Inflammatory macrophage treated with lipopolysaccharide for 1 hour (primary cell): ENCODE measurements at places on chromosomes 2 and 18.

GRCh38 chr18:35508746-35509338, 11.1 kb upstream of the INO80C start:
- DNase-seq = no peak

DNA sequence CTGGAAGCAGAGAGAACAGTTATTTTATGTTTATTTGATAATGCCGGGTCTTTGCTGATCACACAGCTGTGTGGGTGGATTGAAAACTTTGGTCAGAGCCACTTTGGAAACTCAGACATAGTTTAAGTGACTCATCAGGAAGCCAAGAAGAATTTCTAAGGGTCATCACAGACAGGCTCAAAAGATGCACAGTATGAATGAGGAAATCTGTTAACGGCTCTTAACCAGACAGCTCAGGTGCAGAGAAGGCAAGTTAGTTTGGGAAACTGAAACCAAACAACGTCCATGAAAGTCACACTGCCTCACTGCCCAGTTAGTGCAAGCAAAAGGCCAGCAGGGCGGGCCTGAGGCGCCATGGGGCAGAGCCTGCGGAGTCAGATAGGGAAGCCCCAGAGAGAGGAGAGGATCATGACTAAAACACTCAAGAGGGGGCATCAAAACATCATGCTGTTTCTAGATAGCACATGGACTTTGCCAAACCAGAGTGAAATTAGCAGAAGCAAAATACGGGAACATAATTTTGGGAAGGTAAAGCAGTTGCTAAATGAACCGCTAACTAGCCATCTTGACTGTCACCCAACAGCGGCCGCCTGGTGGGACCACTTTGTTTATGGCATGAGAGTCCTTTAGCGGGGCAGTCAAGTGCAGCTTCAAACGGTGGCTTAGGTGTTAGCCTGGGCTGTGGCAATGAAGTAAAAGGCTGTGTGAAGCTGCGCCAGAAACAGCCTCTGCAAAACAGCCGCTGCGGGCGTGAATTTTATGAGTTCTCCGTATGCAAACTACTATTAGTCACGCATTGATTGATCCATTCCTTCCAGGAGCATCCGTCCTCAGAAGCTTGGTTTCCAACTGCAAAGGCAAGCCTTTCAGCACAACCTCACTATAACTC, 101.2 kb downstream of the KCTD18 start:
- DNase-seq = peak; percentile 69

- peak; percentile 11 for DNase-seq
Observed at GRCh38 chr2:191321861-191322662, 76.9 kb downstream of the MYO1B start.

DNA sequence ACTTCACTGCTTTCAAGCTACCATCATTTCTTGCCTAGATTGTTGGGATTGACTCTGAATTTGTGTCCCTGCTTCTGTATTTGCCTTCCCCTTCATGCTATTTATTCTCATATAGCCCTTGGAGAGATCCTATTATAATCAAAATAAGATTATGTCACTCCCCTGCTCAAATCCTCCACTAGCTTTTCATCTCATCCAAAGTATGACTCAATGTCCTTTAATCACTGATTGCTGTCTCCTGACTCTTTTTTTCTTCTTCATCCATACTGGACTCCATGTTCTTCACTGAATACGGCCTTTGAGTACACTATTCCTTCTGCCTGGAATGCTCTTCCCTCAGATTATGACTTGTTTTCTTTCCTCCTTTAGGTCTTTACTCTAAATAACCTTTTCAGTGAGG, 5.0 kb downstream of the RBKS start:
- DNase-seq = no peak

- DNase-seq = no peak
Observed at GRCh38 chr2:81672923-81673322, 1368.4 kb upstream of the LRRTM1 start.

DNA sequence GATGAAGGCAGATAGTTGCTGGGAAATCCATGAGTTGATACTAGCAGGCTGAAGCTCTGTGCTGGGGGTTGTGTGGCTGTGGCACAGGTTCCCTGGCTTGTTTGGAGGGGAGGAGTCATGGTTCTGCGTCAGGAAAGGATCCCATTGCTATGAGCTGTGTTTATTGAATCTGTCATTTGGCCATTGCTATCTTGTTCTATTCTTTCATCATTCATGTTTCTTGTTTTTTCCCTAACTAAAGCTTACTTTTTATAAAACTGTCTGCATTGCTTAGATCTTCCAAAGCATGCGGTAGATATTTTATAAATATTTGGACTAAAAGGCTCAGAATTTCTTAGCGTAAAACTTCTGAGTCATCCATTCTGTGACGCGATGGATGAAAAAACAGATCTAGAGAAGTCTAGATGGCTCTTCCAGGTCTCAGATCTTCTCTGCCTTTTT, 335.3 kb downstream of the PTPRM start:
- no peak for DNase-seq

GRCh38 chr2:189613077-189613636, 32.6 kb upstream of the SLC40A1 start:
- peak; percentile 7 for DNase-seq

DNA sequence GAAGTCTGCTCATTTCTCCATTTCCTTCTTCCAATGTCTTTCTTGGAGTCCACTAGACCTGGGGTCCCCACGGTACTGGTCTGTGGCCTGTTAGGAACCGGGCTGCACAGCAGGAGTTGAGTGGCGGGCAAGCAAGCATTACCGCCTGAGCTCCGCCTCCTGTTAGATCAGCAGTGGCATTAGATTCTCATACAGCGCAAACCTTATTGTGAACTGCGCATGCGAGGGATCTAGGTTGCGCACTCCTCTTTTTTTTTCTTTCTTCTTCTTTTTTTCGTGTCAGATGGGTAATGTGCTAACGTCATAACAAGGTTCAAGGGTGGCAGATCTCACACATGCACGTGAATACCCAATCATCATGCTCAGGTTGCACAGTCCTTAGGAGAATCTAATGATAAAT, 53.1 kb upstream of the DLX2 start:
- no peak for DNase-seq

GRCh38 chr18:34661464-34662087, 48.5 kb upstream of the DTNA start:
- peak; percentile 74 for DNase-seq
